Right hindlimb (tissue), 1 donor: ENCODE measurements at places on chromosomes 6 and 20.

- DNase-seq, result no peak
These were observed 231.5 kb upstream of the SUPT3H start for GRCh38 chr6:45609141-45609638.

- DNase-seq, result no peak
These were observed 387.5 kb downstream of the HACE1 start for GRCh38 chr6:104472021-104472901.

- no peak for DNase-seq
These were observed 57.6 kb downstream of the GOPC start for GRCh38 chr6:117544716-117545115.

DNA sequence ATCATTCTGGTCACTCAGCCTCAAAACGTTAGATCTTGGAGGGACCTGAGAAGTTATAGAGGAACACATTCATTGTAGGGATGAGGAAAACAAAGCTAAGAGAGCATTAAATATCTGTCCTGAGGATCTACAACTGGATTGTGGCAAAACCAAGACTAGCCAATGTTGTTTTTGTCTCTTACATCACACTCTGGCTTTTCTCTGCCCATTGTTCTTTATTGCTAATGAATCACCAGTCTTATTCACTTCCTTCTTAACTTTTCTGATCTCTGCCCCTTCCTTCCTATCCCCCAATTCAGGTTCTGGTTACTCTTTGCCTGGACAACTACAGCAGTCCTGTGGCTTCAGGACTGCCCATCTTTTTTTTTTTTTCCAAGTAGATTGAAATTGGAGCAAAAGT, 57.0 kb upstream of the PREP start:
- no peak for DNase-seq

DNA sequence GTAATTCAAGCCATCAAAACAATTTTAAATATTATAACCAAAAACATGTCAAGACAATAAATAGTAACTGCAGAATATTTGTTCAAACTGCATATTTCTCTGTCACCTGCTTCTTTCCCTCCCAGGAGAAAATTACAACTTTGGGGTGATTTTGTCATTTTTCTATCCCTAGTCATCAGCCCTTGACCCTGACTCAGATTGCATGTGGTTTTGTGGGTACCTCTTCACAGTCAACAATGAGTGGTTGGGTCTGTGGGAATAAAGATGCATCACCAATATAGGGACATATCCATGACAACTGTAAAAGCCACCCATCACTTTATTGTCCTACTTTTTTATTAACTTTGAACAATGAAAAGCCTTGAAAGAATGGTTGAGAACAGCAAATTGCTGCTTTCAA, 7.3 kb downstream of the COL10A1 start:
- DNase-seq, result no peak

DNA sequence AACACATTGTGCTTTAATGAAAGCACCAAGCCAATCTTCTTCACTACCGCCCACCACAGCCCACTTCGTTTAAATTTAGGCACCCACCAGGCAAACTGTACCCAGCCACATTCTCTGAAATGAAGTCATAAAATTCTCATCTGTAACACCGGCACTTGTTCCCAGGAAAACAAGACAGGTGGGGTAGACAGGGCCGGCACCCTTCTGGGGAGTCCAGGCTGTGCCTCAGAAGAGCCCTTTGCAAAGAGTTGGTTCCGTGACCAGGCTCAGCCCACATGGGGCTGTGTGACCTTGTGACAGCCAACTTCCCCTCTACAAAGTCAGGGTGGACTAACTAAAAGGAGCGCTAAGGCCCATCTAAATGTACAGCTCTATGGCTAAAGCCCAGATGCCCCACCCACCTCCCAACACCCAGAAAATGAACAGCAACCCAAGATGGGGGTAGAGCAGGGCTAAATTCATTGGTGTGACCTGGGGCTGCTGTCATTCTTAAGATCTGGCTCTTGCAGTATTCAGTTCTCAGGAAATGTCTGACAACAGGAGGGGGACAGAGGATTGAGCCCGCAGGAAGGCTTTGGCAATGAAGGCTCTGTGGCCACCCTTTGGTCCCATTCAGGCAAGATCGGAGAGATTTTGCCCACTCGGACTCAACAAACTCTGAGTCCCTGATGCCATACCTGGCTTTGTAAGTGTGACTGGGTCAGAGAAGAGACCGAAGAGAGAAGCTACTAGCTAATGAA, 56.7 kb downstream of the TRERF1 start:
- no peak for DNase-seq

DNA sequence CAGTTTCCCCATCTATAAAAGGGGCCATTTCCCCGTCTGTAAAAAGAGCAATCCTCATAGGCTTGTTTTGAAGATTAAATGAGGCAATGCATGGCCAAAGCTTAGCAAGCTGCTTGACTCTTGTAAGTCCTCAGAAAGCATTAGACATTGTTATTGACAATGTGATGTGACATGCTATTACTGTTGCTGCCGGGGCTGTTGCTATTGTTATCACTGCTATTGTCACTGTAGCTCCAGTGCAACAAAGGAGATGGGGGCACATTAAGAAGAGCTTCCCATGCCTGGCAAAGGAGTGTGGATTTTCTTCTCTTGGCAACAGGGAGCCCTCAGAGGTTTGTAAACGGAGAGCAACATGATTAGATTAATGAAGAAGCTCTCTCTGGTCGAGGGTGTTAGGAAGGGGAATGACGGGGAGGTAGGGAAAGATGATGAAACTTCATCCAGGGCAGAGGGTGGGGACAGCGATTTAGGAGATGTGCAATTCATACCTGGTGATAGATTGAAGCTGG, 33.1 kb upstream of the FAM83D start:
- DNase-seq, result no peak

DNA sequence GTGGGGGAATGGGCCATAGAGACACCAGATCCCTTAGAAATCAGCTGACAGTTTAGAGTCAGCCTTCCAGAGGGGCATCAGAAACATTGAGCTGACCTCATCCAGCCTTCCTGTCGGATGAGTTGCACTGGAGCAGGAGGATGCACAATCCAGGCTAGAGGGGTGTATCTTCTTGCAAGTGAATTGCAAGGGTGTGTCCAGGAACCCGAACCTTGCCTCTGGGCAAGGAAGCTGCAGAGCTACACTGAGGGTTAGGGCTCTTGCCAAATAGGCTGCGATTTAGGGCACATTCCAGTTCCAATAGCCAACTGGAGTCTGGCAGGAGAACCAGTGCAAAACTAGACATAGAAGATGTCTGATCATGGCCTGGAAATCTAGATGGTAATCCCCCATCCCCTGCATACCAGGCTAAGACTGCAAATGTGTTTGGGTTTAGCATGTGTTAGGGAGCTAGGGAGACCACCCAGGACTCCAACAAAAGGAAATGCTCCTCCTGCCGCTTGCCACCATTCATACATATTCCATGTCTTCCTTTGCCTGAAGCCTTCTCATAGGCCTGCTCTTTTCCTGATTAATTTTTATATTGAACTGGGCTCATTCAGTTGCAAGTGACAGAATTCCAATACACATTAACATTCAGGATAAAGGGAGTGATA, 6.3 kb upstream of the UTRN start:
- DNase-seq, result no peak

GRCh38 chr6:97790926-97791590, 508.0 kb upstream of the MMS22L start:
- DNase-seq, result no peak

- DNase-seq, result no peak
These were observed 157.5 kb upstream of the PMEPA1 start for GRCh38 chr20:57867181-57867803.

GRCh38 chr20:34861386-34862084, 11.1 kb downstream of the GGT7 start:
- DNase-seq, result no peak

GRCh38 chr20:62898970-62899632, 27.2 kb downstream of the DIDO1 start:
- no peak for DNase-seq

DNA sequence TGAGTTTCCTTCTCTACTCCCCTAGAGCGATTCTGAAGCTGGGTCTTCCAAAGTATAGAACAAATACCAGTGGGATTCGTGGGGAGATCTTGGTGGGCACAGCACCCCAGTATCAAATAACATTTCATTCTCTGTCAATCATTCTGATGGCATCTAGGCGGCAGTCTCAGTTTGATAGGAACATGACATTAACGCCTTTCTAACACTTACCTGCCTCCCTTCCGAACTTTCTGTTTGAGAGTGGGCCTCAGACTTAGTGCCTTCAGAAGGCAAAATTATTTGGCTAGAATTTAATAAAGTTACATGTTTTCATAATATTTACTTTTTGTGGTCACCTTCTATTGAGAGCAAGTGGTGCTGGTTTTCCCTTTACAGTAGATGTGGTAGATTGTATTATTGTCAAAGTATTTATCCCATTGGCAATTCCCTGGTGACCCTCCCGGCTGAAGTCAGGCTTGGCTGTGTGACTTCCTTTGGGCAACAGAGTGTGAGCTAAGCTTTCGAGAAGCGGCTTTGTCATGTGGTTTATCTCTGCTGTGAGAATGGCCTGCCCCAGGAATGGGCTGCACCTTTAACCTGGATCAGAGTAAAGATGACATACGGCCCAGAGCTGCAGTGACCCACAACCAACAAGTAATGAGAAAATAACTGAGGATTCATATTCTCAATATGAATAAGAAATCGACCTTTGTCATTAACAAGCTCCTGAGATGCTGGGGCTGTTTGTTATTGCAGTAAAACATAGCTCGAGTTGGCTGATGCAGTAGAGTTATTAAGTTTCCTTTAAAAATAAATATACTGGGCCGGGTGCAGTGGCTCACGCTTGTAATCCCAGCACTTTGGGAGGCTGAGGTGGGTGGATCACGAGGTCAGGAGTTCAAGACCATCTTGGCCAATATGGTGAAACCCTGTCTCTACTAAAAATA, 45.2 kb upstream of the PTPN1 start:
- no peak for DNase-seq

GRCh38 chr6:20826378-20826777, 292.1 kb downstream of the CDKAL1 start:
- DNase-seq, result no peak

- DNase-seq, result no peak
These were observed 166.1 kb upstream of the TNFAIP3 start for GRCh38 chr6:137700751-137701477.

DNA sequence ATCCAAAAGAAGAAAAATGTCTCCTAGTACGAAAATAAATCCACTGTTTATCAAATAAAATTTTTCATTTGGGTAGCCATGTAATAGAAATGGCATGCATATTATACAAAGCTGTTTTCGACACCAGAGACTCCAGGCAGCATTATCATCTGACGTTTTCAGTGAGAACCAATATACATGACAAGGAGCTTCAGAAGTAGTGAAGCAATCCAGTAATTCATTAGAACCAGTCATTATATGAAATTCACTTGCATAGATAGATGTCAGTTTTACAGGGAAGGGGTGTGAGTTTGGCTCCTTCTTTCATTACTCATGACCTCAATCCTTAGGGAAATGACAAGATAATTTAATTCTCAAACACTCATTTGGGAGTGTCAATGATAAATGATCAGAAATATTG, 14.7 kb downstream of the HTR1B start:
- no peak for DNase-seq

GRCh38 chr20:5788385-5788895, 38.2 kb downstream of the SHLD1 start:
- peak; percentile 75 for DNase-seq

GRCh38 chr20:36997121-36997520, 45.6 kb upstream of the SAMHD1 start:
- no peak for DNase-seq

DNA sequence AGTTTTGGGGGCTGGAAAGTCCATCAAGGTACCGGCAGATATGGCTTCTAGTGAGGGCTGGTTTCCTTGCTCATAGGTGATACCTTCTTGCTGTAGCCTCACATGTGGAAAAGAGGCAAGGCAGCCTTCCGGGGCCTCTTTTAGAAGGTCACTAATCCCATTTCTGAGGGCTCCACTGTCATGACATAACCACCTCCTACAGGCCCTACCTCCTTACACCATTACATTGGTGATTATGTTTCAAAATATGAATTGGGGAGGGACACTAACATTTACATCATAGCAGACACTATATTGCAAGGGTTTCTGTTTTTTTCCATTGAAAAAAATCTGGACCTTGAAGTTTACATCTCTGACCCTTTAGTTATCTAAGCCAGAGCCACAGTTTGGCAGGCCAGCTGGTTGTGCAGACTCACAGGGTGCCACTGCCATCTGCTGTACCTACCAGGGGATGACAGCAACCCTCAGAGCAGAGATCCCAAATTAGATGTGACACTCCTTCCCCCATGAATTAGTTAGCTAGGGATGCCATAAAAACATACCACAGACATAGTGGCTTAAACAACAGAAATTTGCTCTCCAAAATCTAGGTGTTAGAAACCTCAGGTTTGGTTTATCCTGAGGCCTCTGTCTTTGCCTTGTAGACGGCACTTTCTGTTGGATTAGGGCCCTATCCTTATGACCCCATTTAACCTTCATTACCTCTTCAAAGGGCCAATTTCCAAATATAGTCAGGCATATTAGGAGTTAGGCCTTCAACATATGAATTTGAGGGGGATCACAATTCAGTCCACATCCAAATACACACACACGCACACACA, 166.4 kb upstream of the RNF217 start:
- DNase-seq, result peak; percentile 42

DNA sequence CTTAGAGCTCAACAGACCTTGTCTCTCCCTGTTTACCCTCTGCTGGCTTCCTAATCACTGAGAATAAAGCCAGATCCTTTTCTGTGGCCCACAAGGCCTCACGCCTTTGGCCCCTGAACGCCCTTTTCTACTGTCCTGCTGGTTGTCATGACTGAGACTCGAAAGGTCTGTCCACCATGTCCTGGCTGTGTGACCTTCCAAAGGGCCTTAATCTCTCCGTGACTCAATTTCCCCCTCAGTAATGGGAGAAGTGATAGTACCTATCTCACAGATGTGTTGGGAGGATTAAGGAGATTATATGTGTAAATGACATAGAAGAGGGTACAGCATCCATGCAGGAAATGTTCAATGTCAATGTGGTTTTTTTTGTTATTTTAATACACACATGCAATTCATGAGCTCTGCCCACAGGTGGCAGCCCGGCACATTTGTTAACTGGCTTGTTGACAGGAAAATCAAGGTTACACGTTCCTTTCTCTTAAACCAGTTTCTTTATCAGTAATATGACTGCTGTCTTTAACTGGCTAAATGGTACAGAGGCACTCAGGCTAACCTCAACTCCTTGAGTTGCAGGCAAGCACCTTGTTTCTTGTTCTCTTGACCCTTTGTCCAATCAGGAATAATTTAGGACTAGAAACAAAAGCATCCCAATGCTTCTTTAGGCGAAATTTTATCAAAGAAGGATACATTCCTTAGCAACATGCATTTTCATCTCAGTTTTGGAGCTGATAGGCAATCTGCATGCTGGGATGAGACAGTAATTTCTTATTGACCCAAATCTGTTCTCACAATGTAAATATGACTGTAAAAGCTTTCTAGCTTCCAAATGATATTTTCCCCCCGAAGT, 16.6 kb downstream of the SLC22A1 start:
- peak; percentile 64 for DNase-seq

DNA sequence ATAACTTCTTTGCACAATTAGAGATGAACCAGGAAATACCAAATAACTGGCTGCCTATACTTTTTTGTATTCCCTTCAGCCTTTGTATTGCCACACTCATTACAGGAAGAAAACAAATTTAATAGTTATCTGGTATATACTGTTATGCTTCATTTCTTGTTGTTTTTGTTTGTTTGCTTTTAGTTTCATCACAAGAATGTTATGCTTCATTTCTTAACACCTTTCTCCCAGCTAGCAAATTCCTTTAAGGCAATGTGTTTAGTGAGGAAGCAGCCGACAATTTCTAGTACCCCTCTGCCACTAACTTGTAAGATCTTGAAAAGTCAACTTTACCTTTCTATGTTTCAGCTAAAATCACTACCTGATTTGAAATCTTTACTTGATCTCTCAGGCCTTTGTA, 1.4 kb downstream of the NCOA6 start:
- no peak for DNase-seq
